ENCODE measurements at places on chromosomes 2 and 18.

GRCh38 chr18:13185675-13186198, 32.8 kb upstream of the LDLRAD4 start:
- no peak for DNase-seq

DNA sequence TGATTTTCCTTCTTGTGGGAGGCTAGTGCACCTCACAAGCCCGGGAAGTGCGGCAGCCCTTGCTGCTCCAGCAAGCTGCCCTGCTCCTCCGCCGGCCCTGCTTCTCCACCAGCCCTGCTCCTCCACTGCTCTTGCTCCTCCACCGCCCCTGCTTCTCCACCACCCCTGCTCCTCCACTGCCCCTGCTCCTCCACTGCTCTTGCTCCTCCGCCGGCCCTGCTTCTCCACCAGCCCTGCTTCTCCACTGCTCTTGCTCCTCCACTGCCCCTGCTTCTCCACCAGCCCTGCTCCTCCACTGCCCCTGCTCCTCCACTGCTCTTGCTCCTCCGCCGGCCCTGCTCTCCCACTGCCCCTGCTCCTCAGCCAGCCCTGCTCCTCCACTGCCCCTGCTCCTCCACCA, 95.6 kb downstream of the NDUFA10 start:
- no peak for DNase-seq

GRCh38 chr18:44584900-44585299, 95.8 kb upstream of the SETBP1 start:
- no peak for DNase-seq

GRCh38 chr2:161161074-161161706, 962 bp downstream of the TANK start:
- no peak for DNase-seq

DNA sequence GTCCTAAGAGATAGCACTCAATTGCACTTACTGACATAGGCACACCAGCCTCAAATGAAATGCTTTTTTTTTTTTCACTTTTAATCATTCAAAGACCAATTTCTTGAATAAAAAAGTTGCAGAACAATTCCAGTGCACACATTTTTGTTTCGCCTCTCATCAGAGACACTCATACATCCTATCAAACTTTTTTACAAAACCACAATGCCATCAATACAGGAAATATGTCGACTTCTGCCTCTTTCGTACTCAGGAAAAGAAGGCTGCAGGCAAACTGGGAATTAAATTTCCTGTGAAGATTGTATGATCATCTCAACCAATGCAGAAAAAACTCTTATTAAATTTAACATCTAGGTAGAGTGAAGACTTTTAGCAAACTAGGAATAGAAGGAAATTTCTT, 112.4 kb downstream of the DNER start:
- DNase-seq: no peak

DNA sequence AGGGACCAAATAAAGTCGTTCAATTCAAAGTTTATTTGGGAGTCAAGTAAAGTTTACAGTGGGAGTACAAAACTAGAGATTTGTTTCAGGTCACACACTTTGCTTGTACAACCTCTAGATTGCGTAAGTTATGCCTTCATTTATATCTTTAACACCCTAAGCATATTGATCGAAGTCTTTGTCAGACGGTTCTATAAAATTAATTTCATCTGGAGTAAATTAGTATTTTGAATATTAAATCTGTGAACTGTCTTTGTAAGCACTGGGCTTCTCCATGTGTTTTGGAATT, 119.7 kb downstream of the ACAA2 start:
- no peak for DNase-seq

DNA sequence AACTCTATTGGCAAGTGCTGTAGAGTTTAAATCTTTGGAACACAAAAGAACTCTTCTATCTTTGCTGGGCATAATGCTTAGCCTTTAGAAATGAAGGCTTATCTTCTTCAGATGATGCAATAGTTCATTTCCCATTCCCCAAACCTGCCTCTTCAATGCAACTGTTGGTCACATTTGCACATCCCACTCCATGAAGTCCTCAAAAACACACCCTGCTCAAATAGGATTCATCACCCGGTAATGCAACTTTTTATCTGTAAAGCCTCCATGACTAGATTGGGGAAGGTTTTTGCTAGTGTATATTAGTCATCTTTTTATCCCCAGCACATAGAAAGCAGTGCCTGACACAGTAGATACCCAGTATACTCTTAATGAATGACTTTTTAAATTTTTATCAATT, 376.4 kb downstream of the RBM43 start:
- DNase-seq: no peak

DNA sequence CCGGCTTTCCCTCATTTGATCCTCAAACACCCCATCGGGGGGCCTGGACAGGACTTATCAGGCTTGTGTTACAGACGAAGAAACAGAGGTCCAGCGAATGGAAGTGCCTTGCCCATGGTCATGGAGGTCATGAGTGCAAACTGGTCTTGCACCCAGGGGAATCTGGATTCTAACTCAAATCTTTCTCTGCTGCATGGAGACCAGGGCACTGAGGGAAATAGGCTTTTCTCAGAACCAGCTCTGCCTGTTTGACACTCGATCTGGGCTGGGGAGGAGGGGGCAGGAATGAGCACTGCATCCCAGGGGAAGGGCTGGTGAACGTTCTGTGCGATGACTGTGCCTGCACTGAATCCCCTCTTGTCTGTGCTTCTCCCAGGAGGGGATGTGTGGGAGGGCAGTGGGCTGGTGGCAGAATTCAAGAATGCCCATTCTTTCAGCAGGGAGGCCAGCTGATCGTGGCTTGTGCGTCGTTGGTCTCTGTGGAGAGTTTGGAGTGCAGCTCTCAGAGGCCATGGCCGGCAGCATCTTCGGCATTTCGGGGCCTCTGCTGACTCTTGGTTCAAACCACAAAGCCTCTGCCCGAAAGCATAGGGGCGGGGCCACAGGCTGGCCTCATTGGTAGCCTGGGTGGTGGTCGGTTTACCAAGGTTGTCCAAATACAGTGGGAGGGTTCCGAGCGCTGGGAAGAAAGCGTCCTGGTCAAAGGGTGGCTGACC, 171.6 kb downstream of the DDX1 start:
- no peak for DNase-seq

GRCh38 chr2:216508229-216508628, 9.6 kb downstream of the RPL37A start:
- DNase-seq: no peak

- DNase-seq: no peak
These were observed 47.5 kb downstream of the EMILIN2 start for GRCh38 chr18:2894131-2894840.

DNA sequence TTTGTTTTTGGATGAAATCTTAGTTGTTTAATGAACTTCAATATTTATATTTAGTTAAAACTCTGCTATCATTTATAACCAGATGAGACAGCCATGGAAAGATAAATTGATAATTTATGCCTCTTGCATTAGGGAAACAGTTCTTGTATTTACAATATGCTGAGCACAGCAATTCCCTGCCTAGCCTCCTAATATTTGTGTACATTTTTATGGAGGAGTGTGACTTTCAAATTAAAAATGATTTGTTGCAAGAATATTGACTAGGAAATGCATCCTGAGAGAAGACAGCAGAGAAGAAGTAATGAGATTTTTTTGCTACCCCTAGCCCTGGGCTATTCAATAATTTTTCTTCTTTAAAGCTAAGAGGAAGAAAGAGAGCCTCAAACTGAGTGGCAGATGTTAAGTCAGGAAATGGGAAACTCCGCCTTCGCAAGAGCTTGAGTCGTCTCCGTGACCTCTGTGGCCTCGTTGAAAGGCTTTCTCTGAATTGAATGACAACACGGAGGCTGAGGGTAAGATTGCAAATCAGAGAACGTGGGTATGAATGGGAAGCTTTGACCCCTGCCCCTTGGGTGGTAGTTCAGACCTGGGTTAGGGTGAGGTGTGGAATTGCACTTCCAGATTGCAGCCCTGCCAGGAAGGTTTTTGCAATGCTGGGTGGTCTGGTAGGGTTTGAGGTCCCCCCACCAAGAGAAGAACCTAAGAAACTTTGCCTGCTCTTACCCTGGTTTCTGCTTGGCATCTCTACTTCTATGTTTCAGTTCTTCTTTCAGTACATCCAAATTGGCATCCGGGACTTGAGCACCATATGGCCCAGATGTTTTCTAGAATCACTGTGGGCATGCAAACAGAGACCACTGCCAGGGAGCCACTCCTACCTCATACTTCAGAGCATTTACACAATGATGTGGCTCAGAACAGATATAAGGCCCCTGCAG, 210.3 kb upstream of the RBMS1 start:
- no peak for DNase-seq

DNA sequence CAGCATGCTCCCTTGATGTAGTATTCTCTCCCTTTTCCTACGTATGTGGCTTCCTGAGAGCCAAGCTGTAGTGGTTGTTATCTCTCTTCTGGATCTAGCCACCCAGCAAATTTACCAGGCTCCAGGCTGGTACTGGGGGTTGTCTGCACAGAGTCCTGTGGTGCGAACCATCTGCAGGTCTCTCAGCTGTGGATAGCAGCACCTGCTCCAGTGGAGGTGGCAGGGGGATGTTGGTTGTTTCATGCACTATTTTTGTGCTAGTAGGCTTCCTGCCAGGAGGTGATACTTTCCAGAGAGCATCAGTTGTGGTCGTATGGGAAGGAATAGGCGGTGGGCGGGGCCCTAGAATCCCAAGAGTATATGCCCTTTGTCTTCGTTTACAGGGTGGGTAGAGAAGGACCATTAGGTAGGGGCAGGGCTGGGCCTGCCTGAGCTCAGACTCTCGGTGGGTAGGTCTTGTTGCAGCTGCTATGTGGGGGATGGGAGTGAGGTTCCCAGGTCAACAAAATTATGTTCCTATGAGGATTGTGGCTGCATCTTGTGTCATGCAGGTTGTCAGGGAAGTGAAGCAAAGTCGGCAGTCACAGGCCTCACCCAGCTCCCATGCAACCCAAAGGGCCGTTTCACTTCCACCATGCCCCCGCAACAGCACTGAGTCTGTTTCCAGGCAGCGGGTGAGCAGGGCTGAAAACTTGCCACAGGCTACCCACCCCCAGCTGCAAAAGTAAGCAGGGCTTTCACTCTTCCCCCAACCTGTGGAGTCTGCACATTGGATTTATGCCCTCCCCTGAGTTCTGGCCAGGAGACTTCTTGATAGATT, 1139.5 kb downstream of the BCL11A start:
- no peak for DNase-seq

- no peak for DNase-seq
These were observed 275.4 kb upstream of the HS6ST1 start for GRCh38 chr2:128593879-128594650.

- no peak for DNase-seq
These were observed 147.2 kb downstream of the TRIB2 start for GRCh38 chr2:12863937-12864336.

DNA sequence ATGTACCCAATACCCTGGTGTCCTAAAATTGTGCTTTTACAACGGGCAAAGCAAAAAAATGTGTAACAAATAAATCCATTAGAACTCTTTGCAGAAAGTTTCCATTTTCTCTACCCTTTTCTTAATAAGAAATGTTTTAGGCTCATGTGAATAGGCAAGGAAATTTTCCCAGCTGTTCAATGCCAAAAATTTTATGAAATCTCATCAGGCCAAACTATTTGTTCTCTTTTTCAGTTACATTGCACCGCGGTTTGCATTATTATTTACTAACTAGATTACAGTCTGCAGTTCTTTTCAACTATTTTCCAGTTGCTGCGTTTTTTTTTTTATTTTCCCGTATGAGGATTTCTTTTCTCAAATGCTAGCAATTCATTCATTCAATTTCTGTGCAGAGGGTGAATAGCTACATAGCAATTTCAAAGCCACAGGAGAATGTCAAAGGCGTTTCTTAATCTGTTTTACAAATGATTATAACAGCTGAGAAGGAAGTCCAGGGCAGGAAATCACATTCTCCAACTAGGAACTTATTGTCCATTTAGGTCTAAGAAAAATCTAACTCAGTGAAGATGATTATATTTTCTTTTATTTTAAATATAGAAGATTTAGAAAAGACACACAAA, 367.5 kb upstream of the MMADHC start:
- no peak for DNase-seq

- DNase-seq: peak; percentile 59
These were observed 19.3 kb downstream of the GPD2 start for GRCh38 chr2:156455361-156455975.

DNA sequence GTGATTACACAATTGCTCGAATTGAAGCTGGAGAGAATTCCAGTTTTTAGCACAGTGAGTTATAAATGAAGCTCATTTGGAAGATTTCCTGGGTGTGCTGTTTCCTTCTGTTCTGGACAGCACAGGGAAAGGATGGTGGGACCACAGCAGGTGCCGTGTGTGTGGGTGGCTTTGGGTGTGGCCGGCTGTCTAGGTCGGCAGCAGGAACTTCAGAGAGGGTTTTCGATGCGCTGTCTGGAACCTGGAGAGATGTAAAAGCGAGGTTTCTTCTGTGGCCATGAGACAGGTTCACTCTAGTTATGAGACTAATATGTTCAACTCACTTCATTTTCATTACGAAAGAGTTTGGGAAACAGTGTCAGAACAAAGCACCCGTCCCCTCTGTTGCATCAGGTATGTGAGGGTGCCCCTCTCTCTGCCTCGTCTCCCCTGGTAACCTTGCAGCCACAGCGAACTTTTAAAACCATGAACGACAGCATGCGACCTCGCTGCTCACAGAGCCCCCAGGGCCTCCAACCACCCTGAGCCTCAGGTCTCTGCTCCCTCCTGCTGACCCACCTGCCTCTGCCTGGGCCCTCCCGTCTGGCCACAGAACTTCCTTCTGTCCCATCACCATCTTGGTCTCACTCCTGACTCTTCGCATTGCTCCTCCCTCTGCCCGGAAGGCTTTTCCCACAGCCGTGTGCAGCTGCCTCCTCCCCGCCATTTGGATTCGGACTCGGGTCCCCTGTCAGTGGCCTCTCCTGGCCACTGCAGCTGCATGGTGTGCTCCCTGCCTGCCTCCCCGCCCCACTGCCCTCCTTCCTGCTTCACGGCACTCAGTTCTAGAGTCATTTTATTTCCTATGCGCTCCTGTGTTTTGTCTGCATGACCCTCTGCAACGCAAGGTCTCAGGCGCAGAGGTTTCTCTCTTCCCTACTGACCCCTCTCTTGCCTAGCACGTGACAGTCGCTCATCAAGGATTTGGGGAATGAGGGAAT, 151.2 kb downstream of the NDUFA10 start:
- no peak for DNase-seq

- DNase-seq: peak; percentile 6
These were observed 78.0 kb downstream of the TMEM182 start for GRCh38 chr2:102839668-102840388.

Data from fibroblast of the conjunctiva (primary cell).